ENCODE measurements at places on chromosomes 5 and 9. TPM values are rescaled to one million over a fixed set of nuclear protein-coding genes. Genes with fewer than 3 reads are reported as not detected.
A peak's percentile ranks its signal among the peaks of the same experiment; 100 is the strongest.

C5orf52 gene
- not detected for total RNA-seq

CARD9 gene
- total RNA-seq: 0.17 TPM

PFN3 gene
- not detected for total RNA-seq

GBA2 gene
- total RNA-seq: 16.9 TPM

UNC5A gene
- total RNA-seq: 1.6 TPM

IL5 gene
- total RNA-seq: not detected

SMC2 gene
- 20.5 TPM for total RNA-seq

SRD5A1 gene
- 34.9 TPM for total RNA-seq

DNA sequence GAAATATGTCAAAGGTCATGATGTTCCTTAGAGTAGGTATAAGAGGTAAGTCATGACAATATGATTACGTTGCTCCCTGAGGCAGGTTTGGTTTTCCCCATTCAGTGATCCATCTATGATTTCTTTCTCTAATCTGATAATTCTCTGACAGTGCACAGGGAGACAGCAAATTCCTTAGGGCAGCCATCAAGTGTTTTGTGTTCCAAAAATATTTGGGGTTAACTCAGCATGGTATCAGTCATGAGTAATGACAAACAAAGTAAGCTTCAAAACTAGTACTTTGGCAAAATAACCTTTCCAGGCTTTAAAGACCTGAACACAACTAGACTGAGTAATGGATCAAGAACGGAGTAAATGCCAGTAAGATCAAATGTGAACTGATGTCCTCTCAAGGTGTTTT lies 55.3 kb upstream of the SPATA31E1 start:
- no peak for DNase-seq

GRCh38 chr5:7728076-7728475 lies 122.9 kb downstream of the CFAP90 start:
- no peak for DNase-seq

GRCh38 chr9:20309124-20309523 lies 313.2 kb downstream of the MLLT3 start:
- DNase-seq: no peak

DNA sequence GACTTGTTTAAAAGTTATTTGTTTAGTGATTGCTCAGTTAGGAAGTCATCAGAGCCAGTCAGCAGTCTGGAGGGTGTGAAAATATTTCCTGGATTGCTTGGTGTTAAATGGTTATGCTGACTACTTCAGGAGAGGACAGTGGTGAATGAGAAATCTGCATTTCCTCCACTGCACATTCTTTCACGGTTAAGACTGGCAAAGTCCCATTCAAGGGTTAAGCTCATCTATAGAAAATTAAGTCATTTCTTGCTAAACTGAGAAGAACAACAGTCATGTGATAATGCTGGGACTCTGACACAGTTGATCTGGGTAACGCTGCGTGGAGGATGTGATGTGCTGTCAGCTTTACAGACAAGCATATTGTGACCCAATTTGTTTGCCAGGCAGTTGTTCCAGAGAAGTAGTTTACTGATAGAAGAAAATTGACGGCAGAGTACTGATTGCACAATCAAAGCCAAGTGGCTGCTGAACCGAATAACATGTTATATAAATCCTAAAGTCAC lies 80.4 kb downstream of the GRAMD2B start:
- DNase-seq: no peak

- no peak for DNase-seq
Observed at GRCh38 chr5:147913786-147914185, 7.4 kb upstream of the C5orf46 start.

- DNase-seq: peak; percentile 61
Observed at GRCh38 chr5:66306105-66306843, 162.2 kb downstream of the SREK1 start.

GRCh38 chr5:154318691-154319090 lies 127.1 kb upstream of the SAP30L start:
- no peak for DNase-seq

DNA sequence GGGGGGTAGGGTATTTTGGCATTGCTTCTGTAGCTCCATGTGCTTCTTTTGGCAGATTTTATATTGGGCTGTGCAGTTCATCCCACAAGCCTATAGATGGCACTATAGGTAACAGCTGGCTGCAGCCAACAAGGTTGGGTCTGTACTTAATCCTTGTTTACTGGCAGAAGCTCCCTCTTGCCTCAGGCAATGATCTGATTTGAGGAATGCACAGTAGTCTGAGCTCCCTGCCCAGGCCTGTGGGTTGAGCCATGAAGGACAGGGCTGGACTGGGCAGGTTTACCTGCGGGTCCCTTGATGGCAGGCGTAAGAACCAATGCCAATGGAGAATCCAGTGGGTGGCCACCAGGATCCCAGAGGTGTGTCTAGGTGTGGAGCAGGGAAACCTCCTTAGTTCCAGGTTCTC lies 11.7 kb upstream of the OR1J2 start:
- DNase-seq: peak; percentile 41

GRCh38 chr9:114677418-114677817 lies 4.6 kb downstream of the TEX48 start:
- DNase-seq: peak; percentile 97

- no peak for DNase-seq
Observed at GRCh38 chr5:54524704-54525103, 7.1 kb downstream of the SNX18 start.
